ENCODE measurements at places on chromosomes 6 and 20. TPM values are rescaled to one million over a fixed set of nuclear protein-coding genes. Genes with fewer than 3 reads are reported as not detected.
A peak's percentile ranks its signal among the peaks of the same experiment; 100 is the strongest.

DNA sequence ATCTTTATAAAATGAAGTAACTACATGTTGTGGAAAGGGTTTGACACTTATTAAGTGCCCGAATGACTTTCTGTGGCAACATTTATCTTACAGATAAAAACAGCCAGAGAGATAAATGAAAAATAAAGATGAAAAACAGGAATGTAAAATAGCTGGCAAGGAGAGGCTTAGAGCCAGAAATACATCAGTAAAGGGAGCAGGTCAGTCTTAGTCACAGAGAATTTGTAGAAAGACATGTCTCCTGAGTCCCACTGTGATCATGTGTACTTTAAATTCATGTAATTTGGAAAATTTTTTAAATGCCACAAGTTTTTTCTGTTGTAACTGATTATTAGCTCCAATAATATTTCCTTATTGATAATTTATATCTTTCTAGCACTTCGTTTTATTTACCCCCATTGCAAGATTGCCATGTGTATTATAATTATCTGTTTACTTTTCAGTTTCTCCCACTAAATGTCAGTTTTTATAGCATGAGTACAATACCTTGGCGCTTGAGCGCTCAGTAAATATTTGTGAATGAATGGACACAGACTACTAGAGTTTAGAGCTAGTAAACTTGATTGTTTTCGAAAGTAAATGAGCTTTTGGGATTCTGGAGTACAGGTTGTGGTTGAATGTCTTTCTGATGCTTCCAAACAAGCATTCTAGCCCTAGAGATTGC lies 15.2 kb downstream of the TAB2 start:
- DNase-seq: no peak

DNA sequence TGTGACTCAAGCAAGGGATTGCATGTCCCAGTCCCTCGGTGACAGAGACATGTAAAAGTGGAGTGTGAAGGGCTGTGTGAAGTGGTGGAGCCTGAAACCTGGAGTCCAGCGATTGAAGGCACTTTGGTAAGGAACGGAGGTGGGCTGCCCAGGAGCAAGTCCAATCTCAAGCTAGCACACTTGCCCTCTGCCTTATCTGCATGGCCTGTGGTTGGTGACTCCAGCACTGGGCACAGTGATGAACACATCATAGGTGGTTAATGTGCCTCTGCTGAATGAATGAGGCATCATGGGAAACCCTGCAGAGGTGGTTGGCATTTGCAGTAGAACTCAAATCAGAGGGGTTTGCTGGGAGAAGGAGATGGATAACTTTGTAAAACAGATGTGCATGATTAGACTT lies 14.9 kb upstream of the ULBP3 start:
- DNase-seq: no peak

DNA sequence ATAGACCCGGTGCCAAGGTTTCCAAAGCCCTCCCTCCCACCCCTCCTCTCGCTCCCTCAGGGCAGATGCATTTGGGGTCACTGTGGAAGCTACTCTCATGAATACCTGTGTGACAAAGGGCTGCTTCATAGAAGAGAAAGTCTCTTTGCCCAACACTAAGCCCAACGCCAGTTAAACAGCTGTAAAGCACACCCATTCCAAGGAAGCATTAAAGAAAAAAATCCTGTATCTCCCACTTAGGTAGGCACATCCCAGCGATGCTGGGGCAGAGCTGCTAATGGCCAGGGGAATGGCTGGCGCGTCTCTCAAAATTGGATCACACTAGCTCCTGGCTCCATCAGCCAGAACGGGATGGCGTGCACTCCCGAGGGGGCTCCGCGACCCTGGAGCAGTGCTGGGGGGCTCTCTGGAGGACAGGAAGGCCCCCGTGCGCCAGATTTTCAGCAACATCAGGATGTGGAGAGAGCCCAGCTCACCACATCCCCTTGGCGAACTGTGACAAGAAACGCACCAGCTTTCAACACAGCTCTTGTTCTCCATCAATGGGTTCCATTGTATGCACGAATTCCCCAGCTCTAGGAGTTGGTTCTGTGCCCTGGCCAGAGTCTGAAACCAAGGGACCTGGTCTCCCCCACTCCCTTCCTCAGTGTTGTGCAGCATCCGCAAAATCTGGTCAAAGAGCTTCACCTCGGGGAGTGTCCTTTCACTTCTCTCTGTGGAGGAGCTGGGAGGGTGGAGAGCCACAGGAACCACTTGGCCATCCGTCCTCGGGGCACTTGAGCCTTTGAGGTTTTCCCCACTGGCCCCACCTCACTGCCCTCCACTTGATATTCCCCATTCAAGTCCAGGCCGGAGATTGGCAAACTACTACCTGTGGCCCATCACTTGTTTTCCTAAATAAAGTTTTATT lies 74.1 kb downstream of the TFAP2C start:
- DNase-seq: no peak

DNA sequence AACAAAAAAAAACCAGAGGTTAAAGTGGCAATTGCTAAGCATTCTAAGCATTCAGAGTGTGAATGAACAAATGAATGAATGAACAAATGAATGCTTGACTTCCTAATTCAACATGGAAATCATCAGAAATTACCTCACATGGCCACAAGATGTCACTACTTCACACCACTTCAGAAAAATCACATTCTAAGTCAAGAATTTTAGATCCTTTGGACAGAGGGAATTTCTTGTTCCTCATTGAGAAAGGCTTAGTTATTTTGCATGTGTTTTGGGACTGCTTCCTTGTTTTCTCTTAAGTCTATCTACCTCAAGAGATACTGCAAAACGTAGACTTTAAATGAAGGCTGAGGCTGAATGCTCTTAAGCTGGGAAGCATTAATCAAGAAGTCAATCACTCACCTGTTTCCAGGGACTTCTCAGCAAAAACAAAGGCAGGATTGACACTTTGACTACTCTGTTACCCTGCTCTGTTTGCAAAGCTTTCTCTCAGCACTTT lies 120.2 kb downstream of the MBOAT1 start:
- peak; percentile 51 for DNase-seq

Gene ZC2HC1B
- polyA plus RNA-seq: 0.22 TPM
